ENCODE measurements at places on chromosomes 12 and 14.

DNA sequence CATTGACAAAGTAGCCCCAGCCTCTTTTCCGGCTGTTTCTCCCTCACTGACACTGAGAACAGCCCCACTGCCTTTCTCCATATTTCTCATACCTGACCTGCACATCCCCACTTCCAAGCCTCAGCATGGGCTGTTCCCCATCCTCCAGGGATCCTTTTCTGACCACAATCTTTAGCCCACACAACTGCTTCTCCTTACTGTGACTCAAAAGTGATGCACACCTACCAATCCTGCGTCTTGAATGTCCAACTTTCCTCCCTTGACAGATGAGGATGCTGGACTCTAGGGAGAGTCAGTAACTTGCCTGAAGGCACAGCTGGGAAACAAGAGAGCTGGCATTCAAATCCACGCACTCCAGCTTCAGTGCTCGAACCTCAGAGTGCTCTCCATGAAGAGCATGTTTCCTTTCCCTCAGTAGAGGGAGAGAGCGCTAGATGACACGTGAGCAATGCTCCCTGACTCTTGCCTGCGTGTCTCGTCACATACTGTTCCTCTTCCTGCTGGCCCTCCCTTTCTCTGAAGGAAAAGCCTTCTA lies 75.6 kb downstream of the NTF3 start:
- no peak for DNase-seq

- no peak for DNase-seq
Measured at GRCh38 chr14:95256776-95257060, 63.0 kb downstream of the CLMN start.

- no peak for DNase-seq
Measured at GRCh38 chr12:107033758-107034739, 47.1 kb upstream of the MTERF2 start.

DNA sequence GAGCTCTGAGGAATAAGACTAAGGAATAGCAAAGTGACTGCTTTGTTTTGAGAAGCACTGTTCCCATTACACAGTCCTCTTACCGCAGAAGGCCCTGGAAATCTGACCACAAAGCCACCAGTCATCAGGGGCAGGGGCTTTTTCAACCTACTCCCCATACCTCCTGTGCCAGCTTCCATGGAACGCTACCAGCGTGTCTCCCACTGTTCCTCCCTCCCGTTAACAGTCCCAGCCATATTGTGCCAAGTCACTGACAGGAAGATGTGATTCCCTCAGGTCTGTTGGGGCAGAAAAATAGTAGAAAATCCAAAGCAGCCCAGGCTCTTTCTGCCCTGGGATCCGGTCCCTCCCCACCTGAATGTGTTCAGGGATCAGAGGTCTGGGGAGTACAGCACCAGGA lies 46.6 kb upstream of the VPS33A start:
- no peak for DNase-seq

DNA sequence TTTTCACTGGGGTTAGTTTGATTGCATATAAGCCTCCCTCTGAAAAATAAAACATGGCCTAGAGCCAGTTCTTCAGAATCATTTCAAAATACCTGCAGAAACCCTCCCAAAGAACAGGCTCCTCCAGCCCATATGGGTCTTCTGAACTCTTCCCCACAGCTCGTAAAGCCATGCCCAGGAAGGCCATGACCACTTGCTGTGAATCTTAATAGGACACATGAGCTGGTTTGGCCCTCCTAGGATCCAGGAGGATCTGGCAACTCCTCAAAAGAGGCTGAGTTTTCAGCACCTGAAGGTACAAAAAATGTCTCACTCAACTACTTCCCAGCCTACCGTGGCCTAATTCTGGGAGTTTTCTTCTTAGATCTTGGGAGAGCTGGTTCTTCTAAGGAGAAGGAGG lies 2.4 kb downstream of the MYBPC1 start:
- no peak for DNase-seq

DNA sequence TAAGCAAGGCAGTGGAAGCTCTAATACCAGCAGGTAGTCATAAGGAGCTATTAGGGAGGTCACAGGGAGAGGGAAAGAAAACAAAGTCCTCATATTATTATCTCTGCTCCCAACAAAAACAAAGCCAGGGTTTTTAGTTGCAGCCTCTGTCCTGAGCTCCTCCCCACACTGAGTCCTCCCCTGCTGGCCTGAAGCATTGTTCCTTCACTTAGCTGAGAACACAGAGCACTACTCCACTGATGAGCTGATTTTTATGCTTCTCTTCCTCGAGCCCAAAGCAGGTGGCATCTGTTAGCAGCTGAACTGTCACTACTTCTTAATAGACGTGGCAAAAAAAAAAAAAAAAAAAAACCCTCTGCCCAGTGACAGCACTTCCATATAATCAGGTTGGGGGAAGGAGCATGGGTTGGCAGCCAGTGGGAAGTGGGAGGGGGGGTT lies 10.5 kb upstream of the STAC3 start:
- no peak for DNase-seq

DNA sequence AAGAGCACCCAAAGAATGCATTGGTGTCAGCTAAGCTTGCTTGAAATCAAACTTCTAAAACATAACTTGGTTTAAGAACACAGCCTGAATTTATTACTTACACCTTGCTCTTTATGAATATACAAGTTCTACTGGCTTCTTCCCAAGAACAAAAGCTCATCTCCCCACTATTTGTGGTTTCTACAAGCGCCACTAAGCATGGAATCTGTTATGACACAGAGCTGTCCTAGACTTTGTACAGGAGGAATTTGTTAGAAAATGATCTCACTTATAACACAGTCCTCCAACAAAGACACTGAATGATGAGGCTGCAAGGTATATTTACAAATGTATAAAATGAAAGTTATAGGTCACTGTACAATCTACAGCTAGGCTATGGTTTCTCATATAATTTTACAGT lies 452.1 kb downstream of the BCAT1 start:
- no peak for DNase-seq

DNA sequence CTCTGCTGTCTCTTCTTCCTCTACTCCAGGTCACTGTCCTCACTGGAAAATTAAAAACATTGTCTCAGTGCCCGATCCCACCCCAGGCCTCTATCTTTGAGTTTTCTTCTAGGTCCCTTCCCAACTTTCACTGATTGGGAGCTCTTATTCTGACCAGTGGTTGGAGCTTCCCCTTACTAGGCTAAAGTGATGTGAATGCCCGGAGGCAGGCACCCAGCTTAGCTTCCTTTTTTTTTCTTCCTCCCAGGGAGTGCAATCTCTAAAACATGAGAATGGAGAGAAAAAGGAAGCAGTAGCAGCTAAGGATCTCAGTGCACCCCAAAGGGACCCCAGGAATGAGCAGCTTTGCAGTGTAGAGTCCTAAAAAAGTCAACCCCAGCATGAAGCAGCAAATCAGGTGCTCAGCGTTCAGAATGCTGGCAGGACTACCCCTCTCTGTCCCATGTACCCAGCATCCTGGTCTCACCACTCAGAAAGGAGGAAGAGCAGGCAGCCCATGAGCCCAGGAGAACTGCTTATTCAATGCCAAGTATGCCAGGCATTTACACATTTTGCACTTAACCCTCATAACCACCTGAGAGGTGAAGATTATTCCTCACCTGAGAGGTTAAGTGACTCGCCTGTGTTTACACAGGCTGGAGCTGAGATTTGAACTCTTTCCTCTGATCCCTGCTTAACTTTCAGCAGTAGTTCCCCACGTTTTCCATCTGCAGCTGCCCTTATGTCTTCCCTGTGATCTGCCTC lies 146.2 kb upstream of the PWP1 start:
- DNase-seq: no peak

DNA sequence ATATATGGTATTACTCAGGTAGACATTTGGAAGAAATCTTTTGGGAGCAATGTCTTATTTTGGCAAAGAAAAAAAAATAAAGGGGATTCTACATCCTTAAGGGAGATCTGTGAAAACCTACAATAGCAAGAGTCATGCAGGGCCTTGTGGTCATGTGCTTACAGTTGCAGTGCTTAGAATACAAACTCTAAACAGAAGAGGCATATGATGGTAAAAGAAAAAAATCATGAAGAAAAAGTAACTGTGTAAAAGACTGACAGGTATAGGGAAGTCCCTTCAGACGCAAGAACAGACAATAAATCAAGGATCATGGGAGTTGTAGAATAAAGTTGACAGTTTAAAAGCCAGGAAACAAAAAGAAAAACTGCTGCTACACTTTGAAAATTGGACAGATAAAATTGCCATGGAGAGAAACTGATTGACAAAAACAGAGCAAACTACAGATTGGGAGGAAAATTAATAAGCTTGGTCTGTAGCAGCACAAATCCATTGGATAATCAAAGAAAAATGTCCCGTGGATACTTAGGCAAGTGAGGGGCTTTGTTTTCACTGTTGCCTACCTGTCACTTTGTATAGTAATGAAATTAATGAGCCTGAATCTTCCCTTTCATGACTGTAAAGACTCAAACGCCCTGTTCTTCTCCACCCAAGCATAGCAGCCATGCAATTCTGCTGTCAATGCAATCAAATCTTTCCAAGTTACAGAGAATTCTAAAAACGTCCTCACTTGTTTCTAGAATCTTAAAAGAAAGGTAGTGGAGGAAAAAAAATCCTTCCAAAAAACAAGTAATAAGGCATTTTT lies 402.0 kb downstream of the SYT1 start:
- no peak for DNase-seq

- no peak for DNase-seq
Measured at GRCh38 chr12:27672643-27673042, 23.6 kb upstream of the REP15 start.

- no peak for DNase-seq
Measured at GRCh38 chr12:49079793-49080192, 10.0 kb upstream of the RHEBL1 start.

GRCh38 chr14:75717729-75718128 lies 56.7 kb downstream of the TTLL5 start:
- no peak for DNase-seq

GRCh38 chr12:18283831-18284230 lies 22.5 kb downstream of the PIK3C2G start:
- no peak for DNase-seq

DNA sequence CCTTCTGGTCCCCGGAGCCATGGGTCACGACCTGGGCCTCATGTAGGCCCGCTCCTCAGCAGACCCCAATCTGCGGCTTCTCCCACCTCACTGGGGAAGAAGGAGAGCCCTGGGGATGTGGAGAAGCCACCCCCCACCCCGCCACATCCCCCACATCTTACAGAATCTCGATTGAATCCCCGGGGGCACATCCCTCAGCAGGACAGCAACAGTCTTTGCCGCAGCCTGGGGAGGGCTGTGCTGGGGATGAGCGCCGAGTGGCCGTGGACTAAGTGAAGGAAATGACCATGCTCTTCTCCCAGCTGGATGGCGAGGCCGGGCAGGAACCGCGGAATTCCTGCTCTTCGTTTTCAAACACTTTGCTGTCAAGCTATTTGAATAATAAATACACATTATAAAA lies 169.0 kb upstream of the RTL1 start:
- no peak for DNase-seq

- DNase-seq: no peak
Measured at GRCh38 chr12:121653999-121654398, 15.5 kb downstream of the MORN3 start.

GRCh38 chr14:65164825-65165135 lies 62.5 kb upstream of the MAX start:
- DNase-seq: no peak

GRCh38 chr12:42670719-42671118 lies 81.2 kb upstream of the PRICKLE1 start:
- DNase-seq: no peak

GRCh38 chr12:131090274-131091210 lies 136.8 kb downstream of the ADGRD1 start:
- no peak for DNase-seq

DNA sequence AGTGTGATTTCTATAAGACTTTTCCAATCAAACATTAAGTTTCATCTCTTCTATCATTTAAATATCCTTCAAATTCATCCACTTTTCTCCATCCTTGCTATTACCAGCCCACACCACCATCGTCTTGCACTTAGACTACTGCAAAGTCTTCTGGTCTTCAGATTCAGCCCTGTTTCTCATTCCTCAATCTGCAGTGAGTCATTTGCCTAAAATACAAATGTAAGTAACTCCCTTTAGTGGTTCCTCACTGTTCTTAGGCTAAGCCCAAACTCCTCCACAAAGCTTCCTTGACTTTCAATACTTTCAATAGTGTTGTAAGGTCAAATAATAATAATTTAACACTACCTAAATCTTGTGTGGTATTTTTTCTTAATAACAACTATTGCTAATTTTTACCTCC lies 83.3 kb downstream of the PLEKHG7 start:
- no peak for DNase-seq

DNA sequence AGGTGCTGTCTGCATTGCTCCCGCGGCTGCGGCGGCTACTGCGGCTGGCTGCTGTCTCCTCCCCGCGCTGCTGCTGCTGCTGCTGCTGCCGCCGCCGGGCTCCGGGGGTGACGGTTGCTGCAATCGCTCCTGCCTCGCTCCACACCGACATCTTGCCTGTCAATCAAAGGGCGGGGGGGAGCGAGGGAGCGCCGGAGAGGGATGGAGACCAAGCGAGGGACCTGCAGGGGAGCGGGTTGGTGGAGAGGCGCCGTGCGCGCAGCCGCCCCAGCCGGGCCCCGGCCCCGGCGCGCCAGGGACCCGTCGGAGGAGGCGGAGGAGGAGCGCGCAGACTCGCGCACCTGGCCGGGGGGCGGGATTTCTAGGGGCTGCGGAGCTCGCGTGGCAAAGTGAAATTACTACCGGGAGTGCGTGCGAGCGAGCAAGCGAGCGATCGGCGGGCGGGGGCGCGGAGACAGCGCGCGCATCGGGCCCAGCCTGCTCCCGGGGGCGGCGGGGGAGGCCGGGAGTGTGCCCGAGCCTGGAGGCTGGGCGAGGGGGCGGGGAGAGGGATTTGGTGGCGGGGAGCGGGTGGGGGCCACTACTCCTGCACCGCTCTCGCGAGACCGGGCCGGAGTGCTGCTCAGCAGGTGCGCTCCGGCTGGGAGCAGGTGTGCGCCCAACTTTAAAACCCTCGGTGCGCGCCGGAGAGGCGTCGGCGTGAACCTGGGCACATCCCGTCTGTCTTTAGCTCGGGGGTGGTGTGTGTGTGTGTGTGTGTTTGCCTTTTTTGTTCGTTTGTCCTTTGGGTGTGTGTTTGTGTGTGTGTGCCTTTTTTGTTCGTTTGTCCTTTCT lies at the start of gene KSR2:
Gene KSR2, minus strand, starts transcription at position 165 of the 834 bp plus-strand sequence. CDS start 735 bp downstream, outside the sequence.
- DNase-seq: peak; percentile 93

DNA sequence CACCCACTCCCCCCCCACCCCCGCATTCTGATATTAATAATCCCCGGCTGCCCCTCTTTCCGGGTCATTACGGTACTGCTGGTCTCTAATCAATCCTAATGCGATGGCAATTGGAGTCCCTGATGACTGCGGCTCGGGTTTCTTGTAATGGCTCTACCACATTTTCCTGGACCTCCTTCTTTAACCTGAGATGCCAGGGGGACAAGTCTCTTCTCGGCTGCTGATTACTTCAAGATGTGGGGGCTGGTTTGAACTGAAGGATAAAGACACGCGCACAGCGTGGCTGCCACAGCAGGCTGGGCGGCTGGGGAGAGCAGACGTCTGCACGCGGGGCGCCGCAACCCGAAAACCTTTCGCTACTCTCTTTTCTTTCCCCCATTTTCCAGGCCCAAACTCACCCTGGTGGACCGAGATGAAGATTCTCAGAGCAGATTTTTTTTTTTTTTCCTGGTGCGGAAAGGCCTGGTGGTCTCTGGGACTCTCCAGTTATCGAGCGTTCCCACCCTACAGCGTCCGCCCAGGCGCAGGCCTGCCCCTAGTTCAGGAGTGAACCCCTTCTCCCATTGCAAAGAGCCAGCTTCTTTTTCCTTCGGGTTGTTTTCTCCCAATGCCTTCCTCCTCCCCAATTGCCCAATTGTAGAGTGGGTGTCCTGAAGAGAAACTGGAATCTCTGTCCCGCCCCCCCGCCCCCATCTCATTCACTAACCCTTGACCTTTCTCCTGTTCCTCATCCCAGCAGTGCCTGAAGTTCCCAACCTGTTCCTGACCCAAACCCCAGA lies 6.0 kb upstream of the SIX1 start:
- peak; percentile 73 for DNase-seq
